Neural crest cell (in vitro differentiated cells): ENCODE measurements at places on chromosomes 16 and 17. TPM values are rescaled to one million over a fixed set of nuclear protein-coding genes. Genes with fewer than 3 reads are reported as not detected.
A peak's percentile ranks its signal among the peaks of the same experiment; 100 is the strongest.

- peaks cover 16% of the 10 kb centered on the region for H3K36me3 ChIP-seq
- H3K27ac ChIP-seq = no peak overlapping the region
- no peak overlapping the region for H3K4me3 ChIP-seq
- H3K4me1 ChIP-seq = no peaks in the 10 kb centered on the region
These were observed 56.8 kb downstream of the ANKFY1 start for GRCh38 chr17:4206962-4207361.

DNA sequence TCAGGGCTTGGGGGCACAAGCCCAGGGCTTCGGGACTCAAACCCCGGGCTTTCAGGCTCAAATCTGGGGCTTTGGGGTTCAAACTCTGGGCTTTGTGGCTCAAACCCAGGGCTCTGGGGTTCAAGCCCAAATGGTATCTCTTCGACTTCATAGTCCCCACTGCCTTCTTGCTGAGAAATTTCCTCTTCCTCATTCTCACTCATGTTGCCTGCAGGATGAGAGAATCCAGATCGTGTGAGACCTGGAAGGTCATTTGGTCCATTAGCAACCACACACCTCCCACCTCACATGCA, 576 bp downstream of the ZNF768 start:
- no peak overlapping the region for H3K27ac ChIP-seq
- no peaks in the 10 kb centered on the region for H3K27me3 ChIP-seq
- H3K4me1 ChIP-seq = peaks cover 18% of the 10 kb centered on the region
- H3K4me3 ChIP-seq = peak overlapping the region; percentile 92
- no peak for DNase-seq
- H3K36me3 ChIP-seq = no peaks in the 10 kb centered on the region

GRCh38 chr17:67136191-67137025, 92.1 kb downstream of the CACNG1 start:
- DNase-seq = no peak
- H3K27me3 ChIP-seq = no peaks in the 10 kb centered on the region
- H3K27ac ChIP-seq = no peak overlapping the region
- H3K36me3 ChIP-seq = peaks cover 7% of the 10 kb centered on the region
- H3K4me1 ChIP-seq = peaks cover 3% of the 10 kb centered on the region

GRCh38 chr17:50163843-50164696, 1.7 kb upstream of the SGCA start:
- H3K4me1 ChIP-seq = peaks cover 35% of the 10 kb centered on the region
- no peak overlapping the region for H3K4me3 ChIP-seq
- no peak for DNase-seq
- H3K27ac ChIP-seq = peak overlapping the region; percentile 39

DNA sequence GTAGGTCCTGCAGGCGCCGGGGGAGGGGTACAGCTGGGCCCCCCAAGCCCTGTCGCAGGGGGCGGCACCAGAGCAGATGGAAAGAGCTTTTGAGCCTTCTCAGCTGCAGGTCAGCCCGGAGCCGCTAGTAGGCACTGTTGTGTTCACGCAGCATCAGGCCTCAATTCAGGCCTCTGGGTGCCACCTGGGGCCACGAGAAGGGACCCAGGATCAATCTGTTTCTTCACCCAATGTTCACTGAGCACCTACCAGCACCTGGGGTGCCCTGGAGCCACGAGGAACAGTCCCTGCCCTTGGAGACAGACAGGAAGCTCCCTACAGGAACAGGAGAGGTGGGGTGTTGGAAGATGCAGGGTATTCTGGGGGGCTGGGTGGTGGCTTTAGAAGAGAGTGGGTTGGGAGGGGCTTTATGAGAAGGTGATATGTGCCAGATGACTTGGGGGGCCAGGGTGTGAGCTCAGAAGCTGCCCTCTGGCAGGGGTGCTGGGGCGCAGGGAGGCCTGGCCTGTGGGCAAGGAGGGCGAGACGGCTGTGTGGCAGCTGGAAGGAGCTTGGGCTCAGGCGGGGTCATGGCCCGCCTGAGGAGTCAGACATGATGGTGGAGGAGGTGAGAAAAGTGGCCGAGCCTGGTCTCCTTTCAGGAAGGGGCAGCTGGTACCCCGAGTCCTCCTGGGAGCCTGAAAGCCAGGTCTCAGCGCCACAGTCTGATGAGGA, 121.9 kb upstream of the GSE1 start:
- no peak overlapping the region for H3K27ac ChIP-seq
- DNase-seq = no peak
- H3K4me1 ChIP-seq = peaks cover 8% of the 10 kb centered on the region
- H3K4me3 ChIP-seq = no peak overlapping the region
- H3K27me3 ChIP-seq = no peaks in the 10 kb centered on the region
- H3K36me3 ChIP-seq = no peaks in the 10 kb centered on the region

The HNF1B gene
- not detected in 2 replicates for total RNA-seq

The CAMKK1 gene
- total RNA-seq = 4.0 and 4.5 TPM in 2 replicates

The CYBA gene
- total RNA-seq = 22.0 and 22.3 TPM in 2 replicates
